ENCODE measurements at places on chromosomes 6 and 20.

DNA sequence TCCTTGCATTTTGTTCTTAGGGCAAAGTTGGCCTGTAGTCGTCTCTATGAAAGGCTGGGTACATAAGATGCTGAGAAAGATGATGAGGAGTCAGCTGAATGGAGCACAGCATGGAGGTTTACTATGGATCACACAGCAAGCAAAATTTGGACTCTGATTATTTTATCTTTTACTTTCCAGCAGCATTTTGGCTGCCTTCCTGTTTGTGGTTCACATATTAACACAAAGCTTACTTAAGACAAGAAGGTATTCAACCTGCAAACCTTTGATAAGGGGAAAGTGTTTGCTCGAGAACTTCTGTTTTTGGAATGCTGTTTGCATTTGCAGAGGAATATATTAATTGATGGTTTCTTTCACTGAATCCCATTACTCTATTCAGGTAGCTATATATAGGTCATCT lies 103.1 kb upstream of the ENPP5 start:
- no peak for DNase-seq

DNA sequence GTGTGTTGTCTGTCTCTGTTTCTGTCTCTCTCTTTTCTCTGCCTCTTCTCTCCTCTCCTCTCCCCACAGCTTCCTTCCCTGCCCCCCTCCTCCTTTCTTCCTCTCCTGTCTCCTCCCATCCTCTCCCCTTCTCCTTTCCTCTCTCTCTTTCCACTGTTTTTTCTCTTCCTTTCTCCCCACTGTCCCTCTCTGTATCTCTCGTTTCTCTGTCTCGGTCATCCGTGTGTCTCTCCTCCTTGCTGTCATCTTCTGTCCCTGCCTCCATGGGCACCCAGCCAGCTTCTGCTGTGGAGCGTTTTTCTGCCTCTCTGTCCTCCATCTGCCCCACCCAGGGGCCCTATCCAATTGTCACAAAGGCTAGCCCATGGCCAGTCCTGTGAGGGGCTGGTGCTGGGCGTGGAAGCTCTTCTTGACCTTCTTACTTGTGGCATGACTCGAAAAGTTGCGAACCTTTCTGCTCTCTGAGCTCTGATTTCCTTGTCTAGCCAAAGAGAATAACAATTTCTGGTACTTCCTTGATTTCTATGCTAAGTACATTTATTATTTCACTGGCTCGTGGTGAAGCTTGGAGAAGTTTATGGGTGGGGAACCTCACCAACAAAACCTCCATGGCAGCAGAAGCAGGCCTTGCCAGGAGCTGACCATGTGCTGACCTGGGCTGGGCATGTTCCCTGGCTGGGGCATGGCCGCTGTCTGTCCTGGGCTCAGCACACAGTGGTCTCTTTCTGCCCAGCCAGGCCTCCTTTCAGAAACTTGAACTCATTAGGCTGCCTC lies 69.3 kb downstream of the CEBPB start:
- DNase-seq: no peak

DNA sequence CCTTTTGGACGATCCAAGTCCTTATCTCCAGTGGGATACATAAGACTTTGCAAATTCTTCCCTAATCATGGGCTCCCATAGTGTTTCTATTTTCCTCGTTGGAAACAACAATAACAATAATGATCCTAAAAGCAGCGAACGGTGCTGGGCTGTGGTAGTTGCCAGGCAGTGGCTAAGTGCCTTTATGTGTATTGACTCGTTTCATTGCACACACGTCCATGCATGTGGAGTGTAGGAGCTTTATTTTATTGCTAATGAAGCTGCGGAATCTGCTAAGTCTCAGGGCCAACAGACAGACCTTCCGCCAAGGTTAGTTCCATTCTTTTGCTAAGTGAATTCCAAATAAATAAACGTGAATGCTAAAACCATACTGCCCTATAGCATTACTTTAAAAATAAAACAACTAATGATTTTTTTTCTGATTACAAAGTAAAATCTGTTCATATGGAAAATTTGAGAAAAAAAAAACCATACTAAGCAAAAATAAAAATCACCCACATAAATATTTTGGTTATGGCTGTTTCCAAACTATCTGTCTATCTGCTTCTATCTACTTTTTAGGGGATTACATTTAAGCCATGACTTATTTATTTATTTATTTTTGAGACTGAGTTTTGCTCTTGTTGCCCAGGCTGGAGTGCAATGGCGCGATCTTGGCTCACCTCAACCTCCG lies 297.9 kb downstream of the BMP7 start:
- DNase-seq: no peak

DNA sequence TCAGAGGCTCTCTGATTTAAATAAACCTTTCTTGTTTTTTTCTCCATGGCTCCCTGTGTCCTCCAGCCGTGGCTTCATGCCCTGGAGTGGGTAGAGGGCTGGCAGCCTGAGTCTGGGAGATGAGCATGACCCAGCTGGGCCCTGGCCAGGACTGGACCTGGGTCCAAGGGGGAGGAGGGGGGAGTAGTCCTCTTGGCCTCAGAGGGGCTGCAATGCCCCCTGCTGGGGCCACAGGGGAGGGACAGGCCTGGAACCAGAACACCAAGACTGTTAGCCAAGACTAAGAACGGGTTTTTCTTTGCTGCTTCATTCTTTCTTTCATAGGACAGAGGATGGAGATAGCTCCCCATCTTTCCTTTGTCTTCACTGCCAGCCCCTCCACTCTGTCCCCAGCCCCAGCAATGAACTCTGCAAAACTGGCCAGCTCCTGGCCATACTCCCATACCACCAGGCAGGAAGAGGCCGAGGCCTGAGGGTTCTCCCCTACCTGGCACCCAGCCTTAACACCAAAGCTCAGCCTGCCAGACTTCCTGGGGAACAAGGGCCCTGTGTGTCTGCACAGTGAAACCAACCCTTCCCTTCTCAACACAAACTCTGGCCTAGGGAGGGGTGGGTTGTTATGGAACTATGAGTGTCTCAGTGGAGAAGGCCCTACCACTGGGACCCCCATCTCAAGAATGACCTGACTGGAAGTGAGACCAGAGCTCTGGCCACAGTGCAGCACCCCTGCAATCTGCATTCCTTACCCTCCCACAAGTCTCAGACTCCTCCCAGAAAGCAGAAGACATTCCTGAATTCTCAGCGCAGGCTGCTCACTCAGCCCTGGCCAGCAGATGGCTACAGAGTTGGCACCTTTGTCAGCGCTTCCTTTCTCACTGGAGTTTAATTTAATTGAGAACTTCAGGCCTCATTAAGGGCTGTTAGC lies 11.0 kb downstream of the SLC29A1 start:
- no peak for DNase-seq

DNA sequence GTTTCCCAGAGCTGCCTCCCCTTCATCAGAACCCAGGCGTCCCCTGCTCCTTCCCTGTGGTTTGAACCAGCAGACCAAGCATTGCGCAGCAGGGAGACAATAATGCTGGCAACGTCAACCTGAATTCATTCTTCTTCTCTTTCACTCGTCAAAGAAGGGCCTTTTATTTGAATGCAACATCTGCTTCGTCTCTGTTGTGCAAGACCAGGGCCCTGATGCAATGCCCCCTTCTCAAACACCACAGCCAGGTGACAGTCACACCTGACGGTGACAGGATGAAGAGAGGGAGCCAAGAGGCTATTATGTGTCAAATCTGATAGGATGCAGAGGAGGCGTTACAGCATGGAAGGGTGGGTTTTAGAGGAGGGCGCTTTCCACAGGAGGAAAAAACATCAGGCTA lies 8.0 kb downstream of the INSM1 start:
- no peak for DNase-seq

GRCh38 chr6:68640491-68640835 lies 5.4 kb downstream of the ADGRB3 start:
- DNase-seq: no peak

DNA sequence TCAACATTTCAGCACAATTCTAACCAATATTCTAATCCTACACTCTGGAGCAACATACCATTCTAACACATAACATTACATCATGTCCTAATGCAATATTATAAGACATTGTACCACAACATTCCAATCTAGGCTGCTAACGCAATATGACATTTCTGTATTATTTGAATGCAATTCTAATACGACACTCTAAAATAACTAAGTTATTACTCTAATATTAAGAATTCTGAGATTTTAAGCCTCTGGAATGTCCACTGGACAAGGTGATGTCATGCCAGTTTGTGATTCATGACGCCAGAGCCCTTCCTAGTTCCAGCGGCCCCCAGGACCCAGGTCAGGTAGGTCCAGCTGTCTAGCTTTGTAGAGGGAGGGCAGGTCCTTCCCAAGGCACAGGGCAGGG lies 69.7 kb upstream of the SIRPA start:
- DNase-seq: no peak

DNA sequence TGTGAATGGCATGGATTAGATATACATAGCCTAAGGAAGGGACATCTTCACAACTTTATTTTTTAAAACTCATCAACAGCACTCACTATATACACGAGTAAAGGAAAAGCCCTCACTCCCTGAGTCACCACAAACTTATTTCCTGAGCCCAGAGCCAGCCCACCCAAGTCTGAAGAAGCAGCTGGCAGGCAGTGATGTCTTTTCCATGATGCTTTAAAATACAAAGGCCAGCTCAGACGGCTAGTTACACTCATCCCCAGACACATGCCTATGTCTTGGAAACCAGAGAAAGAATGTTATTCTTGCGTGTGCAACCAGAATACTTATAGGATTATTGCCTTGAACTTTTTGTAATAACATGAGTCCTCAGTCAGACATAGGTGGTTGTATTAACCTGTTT lies 114.4 kb downstream of the ADGRG6 start:
- DNase-seq: no peak

DNA sequence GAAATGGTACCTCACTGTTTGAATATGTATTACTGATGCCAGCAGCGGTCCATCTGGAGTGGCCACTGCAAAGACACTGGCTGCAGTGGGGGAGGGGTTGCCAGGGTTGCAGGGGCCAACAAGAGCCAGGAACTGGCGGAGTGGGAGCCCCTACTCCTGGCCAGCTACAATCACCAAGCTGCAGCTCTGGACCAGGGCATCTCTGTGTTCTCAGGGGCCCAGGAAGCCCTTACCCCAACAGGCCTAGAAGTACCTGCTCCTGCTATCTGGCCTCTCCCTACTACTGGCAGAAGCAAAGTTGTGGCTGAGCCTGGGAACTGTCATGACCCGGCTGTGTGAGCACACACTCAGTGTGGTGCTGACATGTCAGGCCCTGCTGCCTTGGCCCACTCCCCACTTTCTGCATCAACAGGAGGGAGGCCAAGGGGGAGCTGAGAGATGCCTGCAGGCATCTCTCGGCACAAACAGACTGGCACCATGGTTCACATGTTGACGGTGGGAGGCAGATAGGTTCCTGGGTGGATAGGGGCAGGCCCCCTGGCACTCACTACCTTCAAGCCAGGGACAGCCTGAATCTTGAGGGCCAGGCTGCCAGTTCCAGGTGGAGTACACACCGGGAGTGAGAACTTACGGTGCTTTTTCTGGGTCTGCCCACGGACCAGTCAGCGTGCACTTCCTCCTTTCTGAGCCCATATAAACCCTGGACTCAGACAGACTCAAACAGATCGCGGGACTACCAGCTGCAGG lies 1188.0 kb downstream of the GRIK2 start:
- no peak for DNase-seq

DNA sequence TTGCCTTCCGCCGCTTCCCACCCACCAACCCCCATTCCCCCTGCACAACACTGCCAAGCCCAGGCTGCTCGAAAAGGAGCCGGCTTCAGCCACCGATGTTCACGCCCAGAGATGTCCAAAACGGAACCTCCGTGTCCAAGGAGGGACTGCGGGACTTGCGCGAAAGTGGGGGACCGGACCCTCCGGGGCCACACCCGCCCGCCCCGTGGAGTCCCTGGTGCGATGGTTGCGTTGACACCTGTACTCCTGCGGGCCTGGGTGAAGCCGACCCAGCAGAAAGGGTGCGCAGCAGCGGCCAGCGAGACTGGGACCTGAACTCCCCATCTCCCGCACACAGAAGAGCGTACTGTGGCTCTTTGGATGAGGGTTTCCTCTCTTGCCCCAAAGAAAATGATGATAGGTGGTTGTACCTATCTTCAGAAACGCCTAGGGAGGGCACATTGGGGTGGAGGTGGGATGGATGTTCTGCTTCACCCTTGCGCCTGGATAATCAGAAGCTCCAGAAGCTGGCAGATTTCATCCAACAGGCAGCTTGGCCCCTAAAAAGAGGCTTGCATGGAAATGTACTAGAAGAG lies 1.9 kb upstream of the VGLL2 start:
- no peak for DNase-seq

- no peak for DNase-seq
These were observed 365.8 kb upstream of the HSF2 start for GRCh38 chr6:122033564-122034181.

DNA sequence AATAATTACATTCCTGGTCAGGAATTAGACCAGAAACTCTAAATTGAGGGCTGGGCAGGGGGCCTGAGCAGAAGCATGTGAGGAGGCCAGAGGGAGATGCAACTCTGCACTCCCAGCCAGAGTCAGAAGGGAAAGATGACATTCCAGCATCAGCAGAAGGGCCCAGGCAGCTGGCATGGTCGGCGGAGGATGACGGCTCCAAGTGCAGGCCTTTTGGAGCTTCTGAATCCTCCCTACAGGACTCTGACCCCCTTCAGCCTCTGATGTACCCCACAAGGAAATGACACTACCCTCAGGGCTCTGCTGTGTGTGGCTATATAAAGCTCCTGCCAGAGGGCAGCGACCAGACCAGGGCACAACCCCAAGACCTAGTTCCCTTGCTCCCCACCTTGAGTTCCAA lies 1.9 kb downstream of the LRFN2 start:
- DNase-seq: no peak

DNA sequence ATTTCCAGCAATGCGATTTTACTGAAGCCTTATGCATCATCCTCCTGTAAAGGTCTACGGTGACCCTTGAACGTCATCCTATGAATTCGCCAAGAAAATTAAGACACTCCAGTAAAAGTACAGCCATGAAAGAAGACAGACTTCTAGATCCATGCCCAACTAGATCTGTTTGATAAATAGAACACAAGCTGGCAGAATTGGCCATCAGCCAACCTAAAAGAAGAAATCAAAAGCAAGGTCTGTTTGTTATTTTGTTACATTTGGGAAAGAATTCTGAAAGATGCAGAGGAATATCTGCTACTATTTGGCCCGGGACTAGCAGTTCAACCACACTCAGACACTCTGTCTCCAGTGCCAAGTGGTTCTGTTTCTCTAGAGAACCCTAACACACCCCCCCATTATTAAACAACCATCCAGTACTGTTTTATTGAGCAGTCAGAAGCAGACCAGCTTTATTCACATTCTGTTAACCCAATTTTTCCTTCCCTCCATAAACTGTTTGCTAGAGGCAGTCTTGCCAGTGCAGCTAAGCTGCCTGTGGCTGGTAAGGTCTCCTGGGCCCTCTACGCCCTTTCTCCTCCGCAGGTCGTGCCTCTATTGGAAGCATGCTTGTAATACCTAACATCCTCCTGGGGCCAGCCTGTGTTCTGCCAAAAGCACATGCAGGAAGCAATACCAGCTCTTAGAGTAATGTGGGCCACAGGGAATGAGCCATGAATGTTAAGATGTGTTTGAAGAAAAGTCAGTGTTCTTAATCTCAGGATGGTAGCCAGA lies 30.7 kb downstream of the LY86 start:
- no peak for DNase-seq

DNA sequence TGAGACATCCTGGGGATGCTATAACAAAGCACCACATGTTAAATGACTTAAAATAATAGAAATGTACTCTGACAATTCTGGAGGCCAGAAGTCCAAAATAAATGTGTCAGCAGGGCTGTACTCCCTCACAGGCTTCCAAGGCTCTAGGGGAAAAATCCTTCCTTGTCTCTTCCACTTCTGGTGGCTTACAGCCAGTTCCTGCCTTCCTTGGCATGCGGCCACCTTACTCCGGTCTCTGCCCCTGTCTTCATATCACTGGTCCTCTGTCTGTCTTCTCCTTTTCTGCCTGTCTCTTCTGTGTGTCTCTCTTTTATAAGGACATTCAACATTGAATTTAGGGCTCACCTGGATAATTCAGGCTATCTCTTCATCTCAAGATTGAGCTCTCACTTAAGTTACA lies 155.3 kb upstream of the SYNCRIP start:
- no peak for DNase-seq
